ENCODE measurements at places on chromosomes 2 and 18.
A peak's percentile ranks its signal among the peaks of the same experiment; 100 is the strongest.

GRCh38 chr2:1585635-1586034 lies 158.7 kb downstream of the PXDN start:
- DNase-seq, result no peak

DNA sequence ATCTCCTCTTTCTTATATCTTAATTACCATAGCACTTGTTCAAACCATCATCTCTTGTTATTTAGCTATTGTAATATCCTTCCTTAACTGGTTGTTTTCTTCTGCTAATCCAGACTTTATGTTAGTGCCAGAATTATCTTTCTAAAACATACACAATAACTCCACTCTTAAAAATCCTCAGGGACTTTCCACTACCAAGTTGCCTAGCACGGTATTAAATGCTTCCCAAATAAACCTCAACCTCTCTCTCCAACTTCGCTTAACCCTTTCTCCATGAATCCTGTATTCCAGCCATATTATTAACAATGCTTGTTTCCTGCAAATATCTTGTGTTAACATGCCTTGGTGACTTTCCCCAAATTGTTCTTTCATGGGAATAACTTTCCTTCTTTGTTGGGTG lies 84.5 kb downstream of the FAM228A start:
- DNase-seq, result no peak

DNA sequence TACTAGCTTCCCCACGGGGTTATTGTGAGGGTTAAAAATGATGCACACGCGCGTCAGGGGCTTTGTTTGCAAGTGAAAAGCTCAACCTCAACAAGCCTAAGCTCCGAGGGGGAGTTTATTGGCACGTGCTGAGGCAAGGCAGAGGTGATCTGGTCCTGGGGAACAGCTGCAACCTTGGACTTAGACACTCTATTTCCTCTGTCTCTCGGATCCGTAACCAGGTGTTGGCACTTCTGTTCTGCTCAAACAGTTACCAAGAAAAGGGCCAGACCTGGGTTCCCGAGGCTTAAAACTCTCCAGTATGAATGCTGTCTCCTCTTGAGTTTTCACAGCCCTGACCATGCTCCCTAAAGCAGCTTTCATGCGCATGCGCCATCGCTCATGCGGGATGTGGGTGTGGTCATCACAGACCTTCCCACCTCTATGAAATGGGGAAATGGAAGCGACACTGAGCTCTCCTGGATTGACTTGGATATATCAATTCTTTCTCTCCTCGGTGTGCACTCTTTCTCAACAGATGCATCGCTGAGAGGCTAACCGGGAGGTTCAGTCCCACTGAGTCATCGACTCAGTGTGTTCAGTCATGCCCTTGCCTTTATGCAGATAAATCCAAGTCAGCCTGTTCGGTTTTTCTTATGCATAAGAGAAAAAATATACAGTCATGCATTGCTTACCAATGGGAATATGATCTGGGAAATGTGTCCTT lies 19.9 kb upstream of the RAB31 start:
- no peak for DNase-seq

DNA sequence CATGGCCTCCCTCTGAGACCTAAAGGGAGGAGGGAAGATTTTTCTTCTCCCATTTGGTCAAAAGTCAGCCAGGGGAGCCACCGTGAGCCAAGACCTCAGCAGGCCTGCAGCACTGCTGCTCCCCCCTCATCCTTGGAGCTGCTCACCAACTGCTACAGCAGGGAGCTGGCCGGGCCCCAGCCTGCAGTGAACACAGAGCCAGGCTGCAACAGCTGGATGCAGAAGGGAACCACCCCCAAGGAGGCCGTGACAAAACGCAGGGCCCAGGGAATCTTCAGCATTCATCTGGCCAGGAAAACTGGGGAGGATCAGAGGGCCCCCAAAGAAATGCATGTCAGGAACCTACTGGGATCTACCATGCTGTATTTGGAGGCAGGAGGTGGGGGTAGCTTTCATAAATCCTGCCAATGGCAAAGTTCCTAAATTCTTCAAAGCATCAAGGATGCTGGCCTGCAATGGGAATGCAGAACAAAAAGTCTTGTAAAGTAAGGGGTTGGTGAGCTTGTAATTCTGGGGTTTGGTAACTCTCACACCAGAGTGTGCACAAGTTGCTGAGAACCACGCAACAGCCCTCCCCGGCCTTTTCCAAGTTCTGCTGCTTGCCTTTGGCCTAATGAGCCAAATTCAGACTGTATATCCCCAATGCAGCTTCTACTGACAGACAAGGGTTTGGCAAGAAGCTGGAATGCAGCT lies 61.0 kb downstream of the CACNB4 start:
- DNase-seq, result peak; percentile 29

DNA sequence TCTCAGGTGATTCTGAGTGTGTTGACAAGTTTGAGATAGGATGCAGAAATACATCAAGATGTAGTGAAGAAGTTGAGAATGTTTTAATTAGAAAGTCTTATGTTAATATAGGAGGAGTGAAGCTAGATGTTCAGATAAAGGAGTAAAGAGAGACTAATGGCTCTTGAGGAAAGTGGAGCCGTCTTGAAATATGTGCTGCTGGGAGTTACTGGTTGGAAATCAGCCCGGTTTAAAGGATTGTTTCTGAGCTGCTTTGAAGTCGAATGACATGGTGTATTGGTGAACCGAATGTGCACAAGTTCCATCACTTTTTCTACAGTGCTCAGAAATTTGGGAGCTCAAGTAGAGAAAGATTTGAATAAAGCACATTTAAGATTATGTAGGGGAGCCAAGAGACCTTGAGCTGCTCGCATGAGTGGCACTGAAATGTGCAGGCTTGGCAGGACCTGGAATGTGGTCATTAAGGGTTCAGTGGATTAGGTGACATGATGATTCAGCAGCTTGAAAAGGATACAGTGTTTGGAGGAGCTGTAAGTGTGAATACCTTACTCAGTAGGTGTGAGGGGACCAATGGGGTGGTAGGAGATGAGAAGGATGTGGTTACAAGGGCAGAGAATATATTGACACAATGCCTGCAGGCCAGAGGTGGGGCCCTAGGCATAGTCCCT lies 68.6 kb downstream of the CAB39 start:
- no peak for DNase-seq

- peak; percentile 47 for DNase-seq
These were observed 46.3 kb upstream of the CCDC150 start for GRCh38 chr2:196592911-196593881.

- no peak for DNase-seq
These were observed 62.0 kb downstream of the MYL12B start for GRCh38 chr18:3323900-3324299.

DNA sequence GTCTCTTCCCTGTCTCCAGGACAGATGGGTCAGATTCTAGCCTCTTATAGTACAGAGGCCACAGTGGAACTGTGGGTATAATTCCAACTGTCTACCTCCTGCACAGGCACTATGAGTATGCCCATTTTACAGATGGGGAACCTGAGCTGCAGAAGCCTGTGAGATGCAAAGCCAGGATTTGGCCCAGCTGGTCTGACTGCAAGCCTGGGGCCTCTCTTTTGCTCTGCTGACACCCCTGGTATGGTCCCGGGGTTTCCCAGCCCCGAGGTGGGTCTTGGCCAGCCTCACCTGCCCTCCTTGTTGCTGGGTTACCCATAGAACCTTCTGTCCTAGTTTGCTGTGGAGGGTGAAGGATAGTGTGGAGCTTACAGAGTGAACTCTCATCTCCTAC lies 9.8 kb downstream of the HS6ST1 start:
- DNase-seq, result no peak

DNA sequence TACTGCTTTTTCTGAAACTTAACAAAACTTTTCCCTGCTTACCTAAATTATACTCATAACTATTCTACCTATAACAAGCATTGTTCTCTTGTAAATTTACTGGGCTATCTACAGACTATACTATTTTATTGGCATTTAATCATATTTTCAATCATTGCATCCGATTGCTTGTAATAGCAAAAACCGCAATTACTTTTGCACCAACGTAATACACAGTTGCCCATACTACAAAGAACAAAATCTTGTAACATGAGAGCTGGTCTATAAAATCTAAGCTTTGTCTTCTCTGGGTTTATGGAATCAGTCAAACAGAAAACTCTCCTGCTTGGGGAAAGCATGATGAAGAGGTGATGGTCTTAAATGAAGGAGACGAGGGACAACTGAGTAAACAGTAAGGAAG lies 463.4 kb upstream of the ST6GAL2 start:
- DNase-seq, result no peak

- no peak for DNase-seq
These were observed 255.6 kb downstream of the PTPRM start for GRCh38 chr18:7822435-7823331.

- no peak for DNase-seq
These were observed 30.9 kb upstream of the YPEL5 start for GRCh38 chr2:30115981-30116285.

DNA sequence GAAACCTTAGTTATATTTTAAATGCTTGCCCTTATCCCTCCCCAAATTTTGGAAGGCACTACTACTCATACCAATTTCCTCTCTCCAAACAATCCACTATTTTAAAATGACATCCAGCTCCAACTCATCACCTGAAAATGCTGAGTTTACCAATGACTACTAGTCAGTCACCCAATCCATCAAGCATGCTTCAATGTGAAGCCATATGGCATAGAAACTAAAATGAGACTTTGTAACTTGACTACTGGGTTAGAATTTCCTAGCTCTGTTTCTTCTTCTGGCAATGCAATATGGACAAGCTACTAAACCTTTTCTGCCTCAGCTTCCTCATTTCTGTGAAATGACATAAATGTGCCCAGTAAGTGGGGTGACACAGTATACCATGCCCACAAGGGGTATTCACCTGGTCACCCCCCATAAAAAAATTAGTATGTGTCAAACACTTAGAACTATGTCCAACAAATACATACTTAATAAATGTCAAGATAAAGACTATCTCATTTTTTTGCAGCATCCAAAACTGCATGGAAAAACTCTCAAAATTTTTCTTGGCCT lies 10.0 kb upstream of the STPG4 start:
- no peak for DNase-seq

GRCh38 chr2:95384854-95385569 lies 17.5 kb upstream of the FAHD2A start:
- peak; percentile 78 for DNase-seq

DNA sequence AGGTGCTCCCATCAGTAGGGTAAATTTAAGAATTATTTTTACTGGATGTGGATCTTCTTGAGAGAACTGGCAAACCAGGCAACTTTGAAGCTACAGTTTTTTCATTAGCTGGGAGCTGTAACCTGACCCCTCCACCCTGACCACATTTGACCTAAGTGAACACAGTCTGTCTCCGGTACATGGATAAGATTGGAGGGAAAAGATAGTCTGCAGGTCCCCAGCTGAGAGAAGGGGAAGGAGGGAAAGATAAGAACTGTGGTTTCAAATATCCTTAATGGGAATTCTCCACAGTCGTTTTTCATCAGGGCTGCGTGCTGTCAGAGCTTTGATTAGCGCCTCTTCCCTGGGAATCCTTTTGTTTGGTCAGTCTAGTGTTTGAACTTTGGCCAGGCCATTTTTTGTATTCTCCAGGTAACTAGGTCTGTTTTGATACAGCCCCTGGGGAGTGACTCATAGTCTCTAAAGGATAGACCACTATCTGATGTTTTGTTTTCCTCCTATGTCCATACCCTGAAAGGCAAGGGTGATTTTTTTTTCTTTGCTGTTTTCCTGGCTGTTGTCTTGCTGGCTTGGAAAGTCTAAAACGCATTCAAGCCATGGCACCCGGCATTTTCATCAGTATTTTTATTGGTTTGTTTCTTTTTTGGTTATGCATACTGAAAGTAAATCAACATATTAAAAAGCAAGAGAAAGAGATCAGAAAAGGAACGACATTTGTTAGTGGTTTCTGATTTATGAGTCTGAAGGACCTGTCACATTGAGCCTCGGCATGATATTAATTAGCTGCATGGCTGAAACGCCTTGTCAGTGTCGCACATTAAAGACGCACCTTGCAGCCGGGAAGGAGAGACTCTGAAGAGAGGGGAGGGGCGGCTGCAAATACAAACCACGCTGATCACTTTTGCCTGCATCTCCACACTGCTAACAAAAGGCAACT lies 183.4 kb upstream of the FN1 start:
- DNase-seq, result no peak

- no peak for DNase-seq
These were observed 19.6 kb downstream of the MTERF4 start for GRCh38 chr2:241082341-241083090.

GRCh38 chr2:65017335-65017734 lies 28.1 kb downstream of the SLC1A4 start:
- DNase-seq, result peak; percentile 56

GRCh38 chr2:16680304-16680703 lies 14.7 kb upstream of the CYRIA start:
- DNase-seq, result no peak

DNA sequence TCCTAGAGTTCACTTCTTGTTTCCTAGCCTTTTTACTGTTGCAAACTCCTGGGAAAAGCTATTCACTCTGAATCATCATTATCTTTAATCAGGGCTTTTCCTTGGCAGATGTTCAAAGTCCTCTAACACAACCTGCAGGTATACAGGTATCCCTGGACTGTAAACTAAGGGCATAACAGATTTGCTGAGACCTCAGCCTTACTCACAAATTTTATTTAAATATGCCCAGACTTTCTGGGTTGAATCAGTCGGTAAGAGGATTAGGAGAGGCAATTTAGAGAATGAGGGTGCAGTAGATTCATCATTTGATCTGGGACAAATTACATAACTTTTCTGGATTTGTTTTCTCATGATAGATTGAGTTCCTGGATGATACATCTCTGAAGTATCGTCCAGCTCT lies 217.8 kb upstream of the STON1 start:
- no peak for DNase-seq

DNA sequence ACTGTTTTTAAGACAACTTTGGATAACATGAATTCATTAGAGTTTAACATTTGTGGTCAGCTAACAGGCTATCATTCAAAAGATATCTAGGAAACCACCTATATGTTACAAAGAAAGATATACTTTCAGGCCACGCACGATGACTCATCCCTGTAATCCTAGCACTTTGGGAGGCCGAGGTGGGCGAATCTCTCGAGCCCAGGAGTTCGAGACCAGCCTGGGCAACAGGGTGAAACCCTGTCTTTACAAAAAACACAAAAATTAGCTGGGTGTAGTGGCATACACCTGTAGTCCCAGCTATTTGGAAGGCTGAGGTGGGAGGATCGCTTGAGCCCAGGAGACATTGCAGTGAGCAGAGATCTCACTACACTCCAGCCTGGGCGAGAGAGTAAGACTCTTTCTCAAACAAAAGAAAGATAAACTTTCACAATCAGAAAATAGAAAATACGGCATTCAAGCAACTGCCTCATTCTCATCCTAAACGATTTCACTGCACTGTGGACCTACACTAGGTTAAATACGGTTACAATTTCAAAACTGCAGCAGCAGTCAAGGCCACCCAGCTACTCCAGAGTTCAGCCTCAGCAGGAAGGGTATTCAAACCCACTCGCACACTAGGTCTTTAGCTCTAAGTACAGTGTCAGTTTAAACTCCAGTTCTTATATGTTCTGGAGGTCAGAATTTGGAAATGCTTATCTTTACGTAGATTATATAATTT lies 250.0 kb upstream of the SLC39A10 start:
- DNase-seq, result no peak

DNA sequence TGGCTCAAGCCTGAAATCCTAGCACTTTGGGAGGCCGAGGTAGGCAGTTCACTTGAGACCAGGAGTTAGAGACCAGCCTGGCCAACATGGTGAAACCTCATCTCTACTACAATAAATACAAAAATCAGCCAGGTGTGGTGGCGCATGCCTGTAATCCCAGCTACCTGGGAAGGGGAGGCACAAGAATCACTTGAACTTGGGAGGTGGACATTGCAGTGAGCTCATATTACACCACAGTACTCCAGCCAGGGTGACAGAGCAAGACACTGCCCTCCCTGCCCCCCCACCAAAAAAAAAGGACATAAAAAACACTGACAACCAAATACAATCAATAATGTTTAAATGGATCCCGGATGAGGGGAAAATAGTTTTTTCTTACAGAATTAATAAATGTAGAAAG lies 7.8 kb downstream of the TIA1 start:
- DNase-seq, result no peak

- no peak for DNase-seq
These were observed 107.7 kb upstream of the ATP8B1 start for GRCh38 chr18:57910817-57911216.
